ENCODE measurements at places on chromosomes 7 and 10.

DNA sequence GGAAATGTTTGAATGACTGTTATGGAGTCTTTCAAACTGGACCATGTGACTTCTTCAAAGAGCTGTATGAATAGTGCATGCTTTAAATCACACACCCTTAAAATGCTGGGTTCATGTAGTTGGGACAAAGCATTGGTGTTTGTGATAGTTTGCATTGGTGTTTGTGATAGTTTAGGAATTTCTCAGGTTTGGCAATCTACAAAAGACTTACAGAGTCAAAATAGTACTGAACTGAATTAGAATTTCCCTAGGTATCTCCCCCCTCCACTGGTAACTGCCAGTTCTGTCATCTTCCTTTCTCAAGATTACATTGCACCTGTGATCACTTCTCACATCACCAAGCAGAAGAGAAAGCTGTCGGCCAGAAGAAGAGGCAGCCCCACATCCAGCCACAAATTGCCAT, 261.1 kb downstream of the GATA3 start:
- no peak for DNase-seq

DNA sequence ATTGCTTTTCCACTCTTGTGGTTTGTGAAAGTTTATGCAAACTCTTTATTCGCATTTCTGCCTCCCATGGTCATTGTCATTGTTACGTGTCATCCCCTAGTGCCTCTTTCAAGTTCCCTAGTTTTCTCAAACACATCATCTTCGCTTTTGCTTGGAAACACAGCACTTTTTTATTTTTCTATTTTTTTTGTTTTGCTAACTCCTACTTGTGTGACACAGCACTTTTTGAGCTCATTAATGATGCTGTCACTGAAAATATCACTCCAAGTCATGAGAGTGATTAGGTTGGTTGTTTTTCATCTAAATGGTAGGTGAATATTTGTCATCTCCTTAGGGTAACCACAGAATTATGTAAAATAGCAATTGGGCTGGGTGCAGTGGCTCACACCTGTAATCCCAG, 8.5 kb upstream of the STX1A start:
- DNase-seq = no peak

GRCh38 chr7:156220701-156221100, 408.4 kb upstream of the SHH start:
- no peak for DNase-seq

GRCh38 chr7:47179812-47180515, 401.9 kb downstream of the TNS3 start:
- DNase-seq = no peak

GRCh38 chr7:95097291-95097690, 189.9 kb downstream of the PPP1R9A start:
- DNase-seq = no peak

DNA sequence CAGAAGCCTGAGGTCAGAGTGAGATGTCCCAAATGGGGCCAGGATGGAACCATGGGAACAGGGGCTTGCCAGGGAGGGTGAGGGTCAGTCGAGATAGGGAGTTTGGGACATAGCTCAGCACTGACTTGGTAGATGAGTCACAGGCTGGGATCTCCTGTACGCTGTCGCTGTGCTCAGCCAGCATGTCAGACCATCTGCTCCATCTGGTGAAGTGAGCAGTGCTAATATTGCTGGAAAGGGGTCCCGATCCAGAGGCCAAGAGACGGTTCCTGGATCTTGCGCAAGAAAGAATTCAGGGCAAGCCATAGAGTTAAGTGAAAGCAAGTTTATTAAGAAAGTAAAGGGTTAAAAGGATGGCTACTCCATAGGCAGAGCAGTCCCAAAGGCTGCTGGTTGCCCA, 505.6 kb downstream of the GALNT17 start:
- no peak for DNase-seq

GRCh38 chr7:67484244-67484751, 487.7 kb downstream of the TYW1 start:
- DNase-seq = no peak

DNA sequence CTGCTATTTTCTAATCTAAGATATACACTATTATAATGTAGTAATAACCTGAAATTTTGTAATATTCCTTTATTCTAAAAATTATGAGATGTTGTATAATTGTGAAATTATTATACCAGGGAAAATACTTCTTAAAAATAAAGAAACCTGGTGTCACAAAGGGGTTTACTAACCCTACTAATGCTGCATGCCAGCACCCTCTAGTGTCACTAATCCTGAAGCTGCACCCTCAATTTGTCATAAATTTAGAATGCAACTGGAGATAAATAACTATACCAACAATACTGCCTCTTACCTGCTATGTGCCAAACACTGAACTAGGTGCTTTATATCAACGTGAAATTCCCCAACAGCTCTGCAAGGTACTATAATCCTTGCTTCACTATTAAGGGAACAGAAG, 30.8 kb downstream of the TM9SF3 start:
- DNase-seq = no peak

DNA sequence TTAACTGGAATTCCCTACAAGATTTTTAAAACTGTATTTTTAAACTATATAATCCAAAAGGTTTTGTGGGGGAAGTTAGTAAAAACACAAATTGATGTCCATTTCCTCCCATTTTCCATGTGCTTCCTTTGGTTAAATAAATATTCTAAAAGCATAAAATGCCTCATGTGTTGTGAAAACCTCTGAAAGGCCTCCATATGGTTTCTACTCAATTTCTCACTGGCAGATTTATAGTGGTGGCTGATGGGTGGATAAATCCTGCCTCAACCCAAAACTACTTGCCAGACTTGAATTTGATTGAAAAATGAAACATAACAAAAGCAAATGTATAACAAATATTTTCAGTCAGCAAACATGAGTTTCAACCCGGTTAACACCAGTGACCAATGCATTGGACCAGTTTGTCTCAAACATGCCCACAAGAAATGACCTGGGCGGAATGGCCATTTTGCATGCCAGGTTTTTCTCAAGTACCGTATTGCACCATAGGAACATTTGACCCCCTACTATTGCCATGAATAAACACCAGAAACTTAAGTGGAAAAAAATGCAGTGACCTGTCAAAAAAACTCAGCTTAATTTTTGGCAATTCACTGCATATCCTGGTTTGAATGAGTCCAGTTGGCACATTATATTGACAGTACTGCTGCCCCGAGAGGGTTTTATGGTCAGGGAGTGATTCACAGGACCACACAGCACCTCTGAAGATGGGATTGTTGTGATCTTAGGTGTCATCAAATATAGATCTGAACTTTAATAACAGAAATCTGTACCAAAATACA, 454.6 kb upstream of the ANKRD30A start:
- DNase-seq = no peak

GRCh38 chr10:35789996-35790395, 147.9 kb upstream of the FZD8 start:
- DNase-seq = no peak

DNA sequence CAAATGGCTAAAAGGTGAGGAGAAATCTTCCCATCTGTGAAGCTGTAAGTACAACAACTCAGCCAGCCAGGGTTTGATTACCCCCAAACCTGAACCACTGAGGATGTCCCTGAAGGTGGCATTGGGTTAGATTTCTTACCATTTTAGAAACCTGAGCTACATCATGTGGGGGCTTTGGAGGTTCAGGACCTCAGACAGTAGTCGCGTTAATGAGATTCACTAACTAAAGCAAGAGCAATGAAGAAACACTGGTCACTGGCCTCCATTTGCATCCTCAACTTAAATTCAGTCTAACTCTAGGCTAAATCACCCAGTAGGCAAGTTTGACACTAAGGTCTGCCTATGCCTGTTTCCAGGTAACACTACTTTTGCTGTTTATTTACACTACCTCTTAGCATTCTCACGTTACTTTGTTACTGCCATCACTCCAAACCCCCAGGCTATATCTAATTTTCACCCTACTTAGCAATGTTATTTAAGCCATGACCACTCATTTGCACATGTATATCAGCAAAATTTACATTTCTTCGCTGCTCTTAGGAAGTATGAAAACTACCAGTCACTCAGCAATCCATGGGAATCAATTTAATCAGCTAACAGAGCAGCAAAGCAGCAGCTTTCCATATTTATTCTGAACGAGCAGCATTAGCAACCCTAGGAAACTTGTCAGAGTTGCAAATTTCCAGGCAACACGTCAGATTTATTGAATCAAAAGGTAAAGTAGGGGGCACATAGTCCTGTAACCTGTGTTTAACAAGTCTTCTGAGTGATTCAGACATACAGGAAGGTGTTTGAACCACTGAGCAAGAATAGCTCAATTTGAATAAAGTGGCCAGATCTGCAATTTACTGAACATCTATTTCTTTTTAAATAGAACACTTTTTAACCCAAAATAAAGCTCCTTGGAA, 788.4 kb upstream of the SORCS1 start:
- DNase-seq = no peak

GRCh38 chr7:12572941-12573575, 2.5 kb downstream of the SCIN start:
- no peak for DNase-seq

- no peak for DNase-seq
Measured at GRCh38 chr7:36287371-36288241, 102.1 kb upstream of the ANLN start.

DNA sequence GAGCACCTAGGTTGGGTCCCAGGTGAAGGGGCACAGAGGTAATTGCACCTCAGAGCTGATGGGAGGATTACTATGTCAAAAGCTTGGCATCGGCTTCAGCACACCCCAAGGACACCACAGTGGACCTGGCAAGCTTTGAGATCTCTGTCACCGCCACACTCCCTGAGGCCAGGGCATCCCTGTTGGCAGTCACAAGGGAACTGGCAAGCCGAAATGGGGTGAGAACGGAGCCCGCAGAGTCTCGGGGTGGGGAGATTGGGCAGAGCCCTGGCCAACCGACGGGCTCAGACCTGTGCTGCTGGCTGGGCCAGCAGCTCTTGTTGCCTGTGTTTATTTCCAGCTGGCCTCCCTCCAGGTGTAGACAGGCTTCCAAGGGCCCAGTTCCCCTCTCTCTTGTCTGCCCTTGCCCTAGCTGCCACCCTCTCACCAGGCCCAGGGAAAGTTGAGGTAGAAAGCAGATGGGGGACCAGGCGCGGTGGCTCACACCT, 2.5 kb downstream of the HSPB1 start:
- DNase-seq = no peak

DNA sequence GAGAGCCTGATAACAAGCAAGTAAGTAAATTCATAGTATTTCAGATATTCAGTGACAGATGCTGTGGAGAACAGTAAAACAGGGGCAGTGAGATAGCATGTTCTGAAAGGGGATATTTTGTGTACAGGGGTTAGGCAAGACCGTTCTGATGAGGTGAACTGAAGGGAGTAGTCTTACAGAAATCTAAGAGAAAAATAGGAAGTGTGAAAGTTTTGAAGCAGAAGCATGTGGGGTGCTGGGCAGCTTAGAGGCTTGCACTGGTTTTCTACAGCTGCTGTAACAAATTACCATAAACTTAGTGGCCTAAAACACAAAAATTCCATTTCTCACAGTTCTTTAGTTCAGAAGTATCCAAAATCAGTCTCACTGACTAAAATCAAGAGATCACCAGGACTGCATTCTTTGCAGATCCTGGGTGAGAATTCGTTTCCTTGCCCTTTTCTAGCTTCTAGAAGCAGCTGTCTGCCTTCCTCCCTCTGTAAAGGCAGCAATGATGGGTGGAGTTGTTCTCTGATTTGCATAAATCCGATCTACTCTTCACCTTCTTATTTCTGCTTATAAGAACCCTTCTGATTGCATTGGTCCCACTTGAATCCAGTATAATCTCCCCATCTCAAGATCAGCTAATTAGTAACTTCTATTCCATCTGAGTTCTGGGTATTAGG, 7.5 kb upstream of the KLF14 start:
- DNase-seq = no peak

DNA sequence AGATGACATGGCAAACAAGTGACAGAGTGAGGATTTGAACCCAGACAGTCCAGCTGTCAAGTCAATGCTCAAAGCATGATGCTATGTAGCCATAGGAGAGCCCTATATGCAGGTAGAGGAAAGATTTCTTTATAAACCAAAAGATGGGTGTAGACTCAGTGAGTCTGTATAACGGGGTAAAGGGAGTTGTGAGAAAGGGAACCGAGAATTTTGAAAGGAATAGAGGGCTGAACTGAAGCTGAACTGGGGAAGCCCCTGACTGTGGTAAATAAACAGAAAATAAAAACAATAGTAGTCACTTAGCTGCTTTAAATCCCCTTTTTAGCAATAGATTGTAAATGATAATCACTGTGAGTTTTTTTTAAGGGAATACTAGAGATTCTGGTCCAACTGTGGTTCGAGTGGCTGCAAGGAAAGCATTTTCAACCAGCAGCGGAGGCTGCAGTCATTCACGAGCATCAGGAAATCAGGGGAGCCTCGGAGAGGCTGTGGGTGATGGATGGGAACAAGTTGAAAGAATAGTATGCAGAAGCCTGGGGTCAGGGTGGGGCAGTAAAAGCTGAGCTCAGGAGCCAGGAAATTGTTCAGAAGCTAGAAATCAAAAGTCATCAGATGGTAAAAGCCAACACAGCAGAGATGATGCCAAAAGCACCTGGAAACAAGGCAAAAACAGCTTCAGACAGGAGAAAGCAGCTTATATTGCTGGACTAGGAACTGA, 393.5 kb downstream of the GFRA1 start:
- no peak for DNase-seq

DNA sequence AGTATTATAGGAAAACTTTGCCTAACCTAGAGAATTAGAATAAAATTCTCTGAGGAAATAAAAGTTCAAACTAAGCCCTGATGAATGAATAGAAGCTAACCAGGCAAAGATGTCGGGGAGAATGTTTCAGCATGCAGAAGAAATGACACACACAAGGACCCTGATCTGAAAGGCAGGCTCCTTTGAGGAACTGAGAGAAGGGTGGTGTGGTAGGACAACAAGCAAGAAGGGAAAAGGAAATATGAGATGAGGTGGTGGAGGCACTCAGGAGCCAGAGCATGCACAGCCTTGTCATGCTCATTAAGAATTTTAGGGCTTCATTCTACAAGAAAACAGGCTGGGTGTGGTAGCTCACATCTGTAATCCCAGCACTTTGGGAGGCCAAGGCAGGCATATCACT, 90.6 kb downstream of the ARHGAP12 start:
- DNase-seq = no peak

- no peak for DNase-seq
Measured at GRCh38 chr7:112462236-112462635, 12.0 kb downstream of the IFRD1 start.

DNA sequence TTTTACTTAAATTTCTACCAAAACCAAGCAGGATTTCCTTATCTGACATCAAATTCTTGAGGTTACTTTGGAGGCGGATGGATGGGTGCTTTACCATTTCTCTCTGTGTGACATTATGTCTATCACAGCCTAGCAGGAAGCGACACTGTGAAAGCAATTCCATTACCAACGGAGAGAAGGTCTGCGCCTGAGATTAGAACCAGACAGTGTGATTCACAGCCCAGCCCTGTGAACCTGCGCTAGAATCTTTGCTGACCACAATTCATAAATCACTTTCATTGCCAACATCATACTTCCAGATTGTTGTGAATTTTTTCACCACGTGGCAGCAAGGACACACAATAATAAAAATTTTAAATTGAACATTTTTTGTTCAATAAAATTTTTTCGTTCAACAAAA, 126.5 kb downstream of the CUBN start:
- peak; percentile 50 for DNase-seq

GRCh38 chr10:91589015-91589657, 43.7 kb downstream of the PPP1R3C start:
- DNase-seq = no peak
